ENCODE measurements at places on chromosomes 7 and 10.
A peak's percentile ranks its signal among the peaks of the same experiment; 100 is the strongest.

GRCh38 chr7:3991731-3992231, 690.3 kb upstream of the FOXK1 start:
- no peak for DNase-seq

DNA sequence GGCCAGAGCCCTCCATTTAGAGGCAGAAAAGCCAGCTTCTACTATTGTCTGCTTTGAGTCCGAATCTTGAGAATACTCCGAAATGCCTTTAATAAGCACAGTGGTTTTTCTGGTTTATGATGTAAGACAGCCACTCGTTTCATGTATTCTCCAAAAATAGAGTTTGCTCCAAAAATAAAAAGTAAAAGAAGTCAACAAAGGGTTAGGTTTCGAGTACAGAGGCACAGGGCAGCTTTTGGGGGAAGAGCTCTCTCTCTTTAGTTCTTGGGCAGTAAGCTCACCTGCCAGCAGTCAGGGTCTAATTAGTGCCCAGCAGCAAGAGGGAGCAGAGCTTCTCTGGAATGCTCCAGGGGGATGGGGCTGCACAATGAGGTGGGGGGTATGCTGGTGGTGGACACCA, 20.2 kb downstream of the CREB3L2 start:
- DNase-seq: no peak

DNA sequence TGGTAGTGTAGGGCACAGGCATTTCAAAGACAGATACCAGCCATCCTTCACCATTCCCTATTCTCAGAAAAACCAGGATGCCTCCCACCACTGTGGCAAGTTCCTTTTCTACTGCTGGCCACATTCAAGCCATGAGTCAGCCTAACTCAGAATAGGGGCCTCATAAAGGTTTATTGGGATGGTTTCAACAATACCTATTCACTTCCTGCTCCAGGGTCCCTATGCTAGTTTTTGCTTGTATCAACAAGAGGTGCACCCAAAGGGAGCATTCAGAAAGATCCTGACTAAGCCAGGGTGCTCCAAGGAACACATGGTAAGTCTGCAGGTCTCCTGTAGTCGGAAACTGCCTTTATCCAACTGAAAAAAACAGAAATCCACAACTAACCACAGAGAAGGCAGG, 76.9 kb upstream of the EGR2 start:
- no peak for DNase-seq

DNA sequence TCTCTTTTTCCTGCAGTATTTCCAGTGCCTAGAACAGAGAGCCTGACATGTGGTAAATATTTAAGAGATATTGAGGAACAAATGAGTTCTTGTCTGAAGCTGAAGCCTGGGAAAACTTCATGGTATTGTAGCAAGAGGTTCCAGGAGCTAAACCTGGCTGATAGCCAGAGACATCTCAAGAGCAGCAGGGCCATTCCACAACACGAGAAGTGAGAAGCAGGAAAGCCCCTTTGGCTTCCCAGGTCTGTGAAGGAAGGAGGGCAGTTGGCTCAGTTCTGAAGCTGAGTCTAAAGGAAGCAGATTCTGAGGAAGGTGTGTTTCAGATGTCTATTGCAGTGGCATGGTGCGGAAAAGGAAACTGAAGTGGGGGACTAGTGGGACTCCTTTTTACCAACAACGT, 63.8 kb upstream of the FAM204A start:
- no peak for DNase-seq

DNA sequence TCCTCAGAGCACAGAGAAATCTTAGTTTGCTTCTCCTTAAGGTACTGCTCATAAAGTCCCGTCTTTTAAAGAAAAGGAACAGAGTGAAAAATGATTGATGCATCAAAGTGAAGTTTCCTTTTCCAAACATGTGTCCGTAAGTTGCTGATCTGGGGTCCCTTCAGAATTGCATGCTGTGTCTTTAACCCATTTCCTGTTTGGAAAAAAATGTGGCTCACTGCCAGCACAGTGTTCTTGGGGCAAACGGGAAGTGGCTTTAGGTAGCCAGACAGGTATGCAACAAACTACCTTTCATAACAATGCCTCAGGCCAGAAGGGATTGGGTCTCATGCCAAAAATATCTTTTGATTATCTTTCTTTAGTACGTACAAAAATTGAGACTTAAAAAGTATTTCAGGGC, 50.9 kb downstream of the TFAM start:
- no peak for DNase-seq

GRCh38 chr10:124092860-124093773, at the start of gene CHST15:
Gene CHST15, minus strand, starts transcription at chr10:124093598. Its CDS starts 47,386 bp downstream, at chr10:124046212.
- DNase-seq: peak; percentile 7

DNA sequence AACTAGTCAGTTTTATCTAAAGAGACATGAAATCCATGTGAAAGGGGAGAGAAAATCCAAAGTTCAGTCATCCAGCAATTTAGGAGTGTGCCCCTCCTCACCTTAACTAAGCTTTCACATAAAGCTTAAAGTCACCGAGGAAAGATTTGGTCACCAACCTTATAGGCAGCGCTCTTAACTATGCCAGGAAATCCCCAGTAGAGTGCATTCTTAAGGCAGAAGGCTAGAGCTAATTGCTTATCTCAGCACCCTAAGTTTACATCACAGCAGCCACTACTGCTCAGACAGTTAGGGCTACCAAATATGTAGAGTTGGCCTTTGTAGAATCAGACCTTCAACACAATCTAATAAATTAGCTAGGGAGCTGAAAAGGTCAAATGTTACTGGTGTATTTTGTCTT, 47.9 kb downstream of the MTPN start:
- DNase-seq: no peak

GRCh38 chr10:28681291-28681763, 4.0 kb downstream of the BAMBI start:
- DNase-seq: no peak

DNA sequence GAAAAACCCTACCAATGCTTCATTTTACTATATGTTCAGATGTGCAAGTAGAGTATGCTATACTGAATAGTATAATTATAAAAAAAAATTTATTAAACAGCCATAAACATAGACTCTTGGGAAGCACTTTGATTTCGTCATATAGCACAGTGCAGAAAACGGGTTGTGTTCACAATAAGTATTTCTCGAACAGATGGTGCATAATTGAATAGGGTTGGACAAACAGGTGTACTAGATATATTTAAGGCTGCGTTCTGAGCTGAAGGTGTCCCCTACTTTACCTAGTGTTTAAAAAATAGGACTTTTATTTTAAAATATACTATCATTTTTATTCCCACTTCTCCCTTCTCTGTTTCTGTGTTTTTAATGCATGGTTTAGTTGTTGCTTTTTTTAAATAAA, 841.5 kb downstream of the ANKRD7 start:
- no peak for DNase-seq

GRCh38 chr7:73879977-73880681, 19.2 kb downstream of the TMEM270 start:
- no peak for DNase-seq

- no peak for DNase-seq
Measured at GRCh38 chr10:113991091-113991860, 52.4 kb upstream of the ADRB1 start.

DNA sequence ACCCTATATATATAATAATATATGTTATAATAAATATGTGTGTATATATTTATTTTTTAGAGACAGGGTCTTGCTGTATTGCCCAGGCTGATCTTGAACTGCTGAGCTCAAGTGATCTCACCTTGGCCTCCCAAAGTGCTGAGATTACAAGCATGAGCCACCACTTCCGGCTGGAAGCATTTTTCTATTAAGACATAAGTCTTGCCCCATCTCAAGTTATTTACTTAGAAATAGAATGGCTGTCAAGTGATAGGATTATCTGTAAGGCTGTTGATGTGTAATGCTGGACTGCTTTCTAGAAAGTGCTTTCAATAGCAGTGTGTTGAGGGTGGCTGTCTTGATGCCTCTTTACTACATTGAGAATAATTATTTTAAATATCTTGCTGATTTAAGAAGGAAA, 65.2 kb downstream of the ZMYND11 start:
- DNase-seq: no peak

DNA sequence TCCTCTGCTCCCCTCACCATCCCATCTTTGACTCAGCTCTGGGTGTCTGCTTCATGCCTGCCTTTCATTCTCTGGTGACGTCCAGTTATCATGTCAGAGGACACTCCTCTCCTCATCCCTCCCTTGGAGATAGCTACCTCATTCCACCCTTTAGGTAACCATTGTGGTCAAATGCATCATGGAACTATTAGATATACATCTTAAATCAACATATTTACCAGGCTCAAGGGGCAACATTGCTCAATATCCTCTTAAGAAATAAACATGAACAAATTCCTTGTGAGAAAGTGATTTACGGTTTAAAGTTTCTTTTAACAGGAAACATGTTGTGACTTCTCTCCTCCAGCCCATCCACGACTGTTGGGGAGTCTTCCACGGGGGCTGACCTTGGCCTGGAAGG, 511.6 kb upstream of the IGFBP3 start:
- DNase-seq: no peak

DNA sequence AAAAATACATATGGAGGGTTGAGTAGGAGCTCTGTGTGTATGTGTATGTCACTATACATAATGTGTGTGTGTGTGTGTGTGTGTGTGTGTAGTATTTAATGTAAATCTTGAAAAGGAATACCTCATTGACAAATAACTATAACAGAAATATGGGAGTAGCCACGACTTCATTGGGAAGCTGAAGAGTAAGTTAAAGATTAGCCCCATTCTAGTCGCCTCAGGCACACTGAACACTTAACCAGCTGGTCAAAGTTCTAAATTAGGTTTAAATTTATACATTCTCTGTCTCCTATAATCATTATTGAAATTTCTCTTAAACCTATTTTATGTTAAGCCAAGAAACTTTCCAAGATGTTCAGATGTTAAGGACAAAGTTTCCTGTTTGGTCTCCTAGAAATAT, 45.3 kb downstream of the FAM13C start:
- DNase-seq: no peak

Data from T-cell (primary cell).